Right lobe of liver (tissue), 6 donors: ENCODE measurements at places on chromosomes 1 and 21. TPM values are rescaled to one million over a fixed set of nuclear protein-coding genes. Genes with fewer than 3 reads are reported as not detected.

RNF186 gene
- total RNA-seq: 0.30 TPM

ADCY10 gene
- total RNA-seq: 2.3 TPM

PDPN gene
- 0.31 TPM for total RNA-seq

DNA sequence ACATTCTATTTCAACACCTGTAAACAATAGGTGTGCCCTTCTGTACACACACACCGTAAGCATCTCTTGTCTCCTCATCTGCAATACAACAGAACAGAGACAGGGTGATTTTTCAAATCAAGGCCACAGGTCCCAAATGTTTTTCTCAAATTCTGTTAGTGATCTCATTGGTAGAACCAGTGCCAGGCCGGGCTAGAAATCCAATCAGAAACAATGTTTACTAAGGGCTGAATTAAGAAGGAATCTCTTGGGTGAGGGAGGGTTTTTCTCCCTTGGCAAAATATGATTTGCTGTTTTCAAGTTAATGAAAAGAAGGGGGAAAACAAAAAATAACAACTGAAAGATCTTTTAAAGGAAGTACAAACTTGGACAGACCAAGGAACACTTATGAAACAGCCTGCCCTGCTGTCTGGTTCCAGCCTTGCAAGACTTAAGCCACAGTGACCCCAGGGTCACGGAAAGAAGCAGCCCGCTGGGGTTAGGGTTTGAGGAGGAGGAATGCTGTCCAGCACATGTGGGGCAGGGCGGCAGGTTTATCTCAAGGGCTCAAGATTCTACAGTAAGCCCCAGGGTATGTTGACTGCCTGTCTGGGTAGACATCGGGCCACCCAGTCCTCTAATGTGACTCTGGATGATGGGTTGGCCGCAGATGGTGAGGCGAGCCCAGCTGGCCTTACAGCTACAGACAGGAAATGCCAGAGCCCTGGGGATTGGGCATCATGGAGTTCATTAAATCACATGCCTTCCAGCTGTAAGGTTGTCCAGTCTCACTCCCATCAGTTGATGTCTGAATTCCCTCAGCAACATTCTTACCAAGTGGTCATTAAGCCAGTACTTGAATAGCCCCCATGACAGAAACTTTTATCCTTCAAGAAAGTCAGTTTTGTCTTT, 73.3 kb upstream of the SLC44A3 start:
- DNase-seq: no peak

DNA sequence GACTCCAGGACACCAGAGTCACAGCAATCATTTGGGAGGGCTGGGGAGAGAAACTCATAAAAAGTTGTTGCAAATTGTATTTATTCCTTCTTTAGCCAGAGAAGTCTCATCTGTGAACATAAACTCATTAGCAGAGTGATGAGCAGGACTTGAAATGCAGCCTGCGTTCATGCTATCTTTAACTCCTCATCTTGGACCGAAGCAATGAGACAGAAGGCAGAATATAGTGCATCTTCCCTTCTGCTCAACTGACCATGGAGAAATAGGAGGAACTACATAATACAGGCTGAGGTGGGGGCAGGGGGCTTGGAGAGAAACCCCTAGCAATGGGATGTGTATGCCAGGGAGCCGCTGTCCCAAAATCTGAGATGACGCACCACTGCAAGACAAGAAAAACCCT, 121.8 kb upstream of the AJAP1 start:
- no peak for DNase-seq

DNA sequence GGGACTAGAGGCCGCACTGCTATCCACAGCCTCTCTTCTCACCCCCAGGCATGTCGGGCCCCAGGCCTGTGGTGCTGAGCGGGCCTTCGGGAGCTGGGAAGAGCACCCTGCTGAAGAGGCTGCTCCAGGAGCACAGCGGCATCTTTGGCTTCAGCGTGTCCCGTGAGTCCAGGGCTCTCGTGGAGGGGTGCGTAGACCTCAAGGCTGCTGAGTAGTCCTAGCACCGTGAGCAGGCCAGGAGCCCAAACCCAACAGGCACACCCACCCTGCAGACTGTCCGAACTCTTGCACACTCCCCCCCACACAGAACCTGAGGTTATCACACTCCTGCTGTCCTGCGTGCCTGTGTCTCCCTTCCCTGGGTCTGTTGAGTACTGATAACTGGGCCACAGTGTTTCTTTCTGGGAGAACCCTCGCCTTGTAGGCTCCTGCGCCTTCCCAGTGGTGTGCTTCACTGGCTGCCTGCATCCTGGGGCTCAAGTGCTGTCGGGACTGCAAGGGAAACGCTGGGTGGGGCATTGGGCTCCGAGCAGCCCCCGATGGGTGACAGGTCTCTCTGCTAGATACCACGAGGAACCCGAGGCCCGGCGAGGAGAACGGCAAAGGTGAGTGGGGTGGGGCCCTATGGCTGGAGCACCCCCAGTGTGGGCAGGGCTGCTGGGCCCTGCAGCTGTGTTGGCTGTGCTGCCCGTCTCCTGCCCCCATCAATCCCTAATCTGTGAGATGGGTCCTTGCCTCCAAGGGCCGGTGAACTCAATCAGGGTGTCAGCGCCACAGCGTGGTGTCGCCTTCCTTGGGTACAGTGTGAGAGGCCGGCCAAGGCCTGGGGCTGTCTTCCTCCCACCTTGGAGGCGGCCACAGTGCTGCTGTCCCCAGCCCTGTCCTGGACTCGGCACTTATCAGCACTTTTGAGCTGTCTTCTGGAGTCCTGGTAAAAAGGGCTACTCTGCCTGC, 4.0 kb upstream of the GJC2 start:
- peak; percentile 27 for DNase-seq

DNA sequence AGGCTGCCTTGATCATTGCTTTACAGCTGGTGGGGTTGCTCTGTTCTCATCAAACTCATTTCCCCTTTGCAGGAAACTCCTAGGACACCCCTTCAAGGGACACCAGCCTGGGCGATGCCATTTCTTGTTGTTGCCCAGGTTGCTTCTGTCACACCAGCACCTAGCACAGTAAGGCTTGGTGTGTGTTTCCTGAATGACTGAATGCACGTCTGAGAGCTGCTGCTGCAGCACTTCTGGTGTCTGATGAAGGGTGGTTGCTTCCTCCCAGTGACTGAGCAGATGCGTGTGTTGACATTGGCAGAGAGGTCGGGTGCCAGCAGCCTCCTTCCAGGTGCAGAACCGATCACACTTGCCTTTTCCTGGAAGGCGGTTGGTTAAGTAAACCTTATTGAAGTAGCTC, 477.4 kb downstream of the CAMTA1 start:
- no peak for DNase-seq

GRCh38 chr1:162717548-162718184, 72.8 kb upstream of the HSD17B7 start:
- DNase-seq: no peak

GRCh38 chr1:28877132-28877781, 37.1 kb upstream of the EPB41 start:
- peak; percentile 80 for DNase-seq

GRCh38 chr21:44084496-44085241, 22.5 kb upstream of the PWP2 start:
- DNase-seq: no peak

DNA sequence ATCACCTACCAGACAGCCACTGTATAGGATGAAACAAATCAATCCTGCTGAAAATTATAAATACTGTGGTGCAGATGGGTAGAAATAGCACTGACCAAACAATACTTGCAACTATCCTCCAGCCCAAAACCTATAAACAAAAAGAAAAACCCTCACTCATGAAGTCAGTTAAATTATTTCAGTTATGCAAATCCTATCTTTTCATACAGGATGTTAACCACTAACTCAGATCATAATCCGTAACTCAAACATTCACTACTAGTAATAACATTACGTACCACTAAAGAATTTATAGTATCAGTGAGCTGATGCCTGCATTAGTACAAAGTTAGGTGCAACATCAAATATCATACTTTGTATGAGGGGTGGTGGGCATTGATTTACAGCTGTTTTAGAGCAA, 2.6 kb downstream of the NDC1 start:
- DNase-seq: no peak

DNA sequence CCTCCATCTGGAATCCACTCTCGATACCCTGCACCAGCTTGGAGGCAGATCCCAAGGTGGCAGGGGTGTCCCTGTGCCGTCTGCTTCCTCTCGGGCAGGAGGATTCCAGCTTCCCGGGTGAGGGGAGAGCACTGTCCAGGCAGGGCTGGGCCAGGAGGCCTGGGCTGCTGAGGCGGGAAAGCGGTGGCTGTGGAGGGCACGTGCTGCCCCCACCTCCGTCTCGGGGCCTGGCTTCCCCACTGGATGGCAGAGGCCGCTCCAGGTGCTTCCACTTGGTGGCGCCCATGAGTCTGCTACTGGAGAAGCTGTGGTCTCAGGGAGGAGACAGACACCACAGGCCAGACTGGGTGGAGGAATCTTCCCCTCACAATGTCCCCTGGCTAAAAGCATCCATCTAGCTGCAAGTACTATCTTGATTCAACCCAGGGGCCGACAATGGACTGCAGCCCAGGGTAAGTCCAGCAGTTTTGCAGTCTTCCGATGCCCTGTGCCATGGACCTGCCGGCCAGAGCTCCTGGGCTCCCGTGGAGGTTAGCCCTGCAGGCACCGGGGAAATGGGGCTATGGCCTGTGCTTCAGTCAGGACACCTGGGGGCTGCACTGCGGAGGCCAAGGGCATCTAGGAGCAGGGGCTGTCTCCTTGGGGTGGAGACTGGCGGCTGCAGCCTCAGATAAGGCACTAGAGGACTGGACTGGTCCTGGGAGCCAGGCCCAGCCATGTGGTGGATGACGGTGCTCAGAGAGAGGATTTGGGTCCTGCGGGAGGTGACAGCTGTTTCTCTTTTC, 41.3 kb upstream of the EIF4G3 start:
- peak; percentile 31 for DNase-seq
